ENCODE measurements at places on chromosomes 1 and 21.

- DNase-seq, result no peak
Observed at GRCh38 chr1:40257313-40257687, 736 bp upstream of the ZMPSTE24 start.

DNA sequence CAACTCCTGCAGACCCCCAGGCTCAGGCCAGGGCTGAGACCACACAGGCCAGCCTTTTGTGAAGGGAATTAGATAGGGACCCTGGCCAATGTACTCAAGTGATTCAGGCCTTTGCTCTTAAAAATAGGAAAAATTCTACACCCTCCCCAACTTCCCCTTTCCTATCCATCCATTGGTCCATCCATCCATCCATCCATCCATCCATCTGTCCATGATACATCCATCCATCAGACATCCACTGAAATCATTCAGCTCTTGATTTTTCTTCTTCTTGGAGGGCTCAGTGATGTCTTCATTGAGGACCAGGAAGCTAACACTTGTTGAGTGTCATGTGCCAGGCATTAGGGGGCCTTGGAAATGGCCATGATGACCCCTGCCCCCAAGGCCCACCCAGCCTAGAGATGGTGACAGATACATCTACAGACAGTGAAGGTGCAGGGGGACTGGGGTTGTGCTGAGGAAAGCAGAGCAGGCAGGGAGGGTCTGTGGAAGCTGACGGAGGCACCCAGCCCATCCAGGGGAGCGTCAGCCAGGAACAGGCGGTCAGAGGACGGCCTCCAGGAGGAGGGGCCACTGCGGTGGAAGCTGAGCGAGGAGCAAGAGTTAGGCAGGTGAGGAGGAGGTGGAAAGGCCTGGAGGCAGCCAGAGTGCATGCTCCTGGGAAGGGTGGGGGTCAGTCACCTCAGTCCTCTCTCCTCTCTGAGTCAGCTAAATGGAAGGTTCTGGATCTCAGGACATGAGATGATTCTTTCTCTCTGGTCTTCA, 81.9 kb downstream of the EPHB2 start:
- no peak for DNase-seq

GRCh38 chr1:171844381-171844780, 3.1 kb downstream of the DNM3 start:
- DNase-seq, result no peak

GRCh38 chr1:48659801-48660200, 116.9 kb downstream of the BEND5 start:
- no peak for DNase-seq

DNA sequence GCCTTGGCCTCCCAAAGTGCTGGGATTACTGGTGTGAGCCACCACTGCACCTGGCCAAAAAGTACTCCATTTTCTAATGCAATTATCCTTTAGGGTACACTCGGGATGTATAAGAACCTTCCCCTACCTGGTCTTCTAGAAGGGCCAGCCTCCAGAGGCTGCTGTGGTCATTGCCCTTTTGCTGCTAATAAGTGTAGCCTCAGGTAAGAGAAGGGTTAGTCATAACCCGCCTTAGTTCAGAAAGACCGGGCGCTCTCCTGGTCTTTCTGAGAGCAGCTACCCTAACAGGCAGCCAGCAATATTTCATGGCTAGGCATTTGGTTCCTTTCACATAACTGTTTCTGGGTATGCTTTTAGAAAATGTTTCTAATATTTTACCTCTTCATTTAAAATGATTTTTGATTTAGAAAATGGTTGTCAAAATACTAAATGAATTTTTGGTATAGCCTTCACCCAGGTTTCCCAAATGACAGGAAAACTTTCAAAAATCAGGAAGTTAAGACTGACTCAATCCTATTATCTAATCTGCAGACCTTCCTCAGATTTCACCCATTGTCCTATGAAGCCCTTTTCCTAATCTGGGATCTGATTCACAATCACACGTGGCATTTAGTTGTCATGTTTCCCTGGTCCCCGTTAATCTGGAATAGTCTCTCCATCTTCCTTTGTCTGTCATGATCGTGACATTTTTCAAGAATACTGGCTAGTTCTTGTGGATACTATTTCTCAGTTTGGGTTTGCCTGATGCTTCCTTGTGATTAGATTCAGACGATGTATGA, 479.0 kb downstream of the SIPA1L2 start:
- no peak for DNase-seq

DNA sequence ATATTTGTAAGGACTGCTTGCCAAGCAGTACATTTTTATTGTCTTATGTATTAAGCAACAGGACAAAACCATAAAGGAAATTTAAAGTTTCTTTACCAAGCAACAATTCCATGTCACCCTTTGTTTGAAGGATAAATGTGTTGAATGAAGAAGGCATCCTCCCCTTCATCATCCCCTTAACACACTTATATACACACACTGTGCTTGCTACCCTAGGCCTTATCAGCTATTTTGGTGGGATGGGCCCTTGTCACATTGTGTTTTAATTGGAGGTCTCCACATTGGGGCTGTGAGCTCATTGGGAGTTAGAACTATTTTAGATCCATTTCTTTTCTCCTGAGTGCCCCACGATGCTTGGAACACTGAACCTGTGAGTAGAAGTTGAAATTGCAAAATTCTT, 1.9 kb downstream of the VANGL1 start:
- DNase-seq, result no peak

DNA sequence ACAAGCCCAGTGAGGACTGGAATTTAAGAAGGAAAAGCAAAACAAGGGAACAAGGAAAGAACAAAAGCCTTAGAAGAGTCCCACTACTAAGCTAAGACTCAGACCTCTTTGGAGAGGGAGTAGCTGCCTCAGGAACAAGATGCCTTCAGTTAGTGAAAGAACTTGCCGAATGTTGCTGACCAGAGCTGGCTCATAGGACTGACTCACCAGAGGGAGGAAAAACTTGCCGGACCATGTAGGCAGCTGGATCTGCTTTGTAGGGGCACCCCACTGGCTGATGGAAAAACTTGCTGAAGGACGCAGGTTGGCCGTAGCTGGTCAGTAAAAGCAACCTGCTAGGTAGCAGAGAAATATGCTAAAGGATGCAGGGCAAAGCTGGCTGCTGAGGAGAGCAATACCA, 15.3 kb upstream of the ZSWIM5 start:
- no peak for DNase-seq

DNA sequence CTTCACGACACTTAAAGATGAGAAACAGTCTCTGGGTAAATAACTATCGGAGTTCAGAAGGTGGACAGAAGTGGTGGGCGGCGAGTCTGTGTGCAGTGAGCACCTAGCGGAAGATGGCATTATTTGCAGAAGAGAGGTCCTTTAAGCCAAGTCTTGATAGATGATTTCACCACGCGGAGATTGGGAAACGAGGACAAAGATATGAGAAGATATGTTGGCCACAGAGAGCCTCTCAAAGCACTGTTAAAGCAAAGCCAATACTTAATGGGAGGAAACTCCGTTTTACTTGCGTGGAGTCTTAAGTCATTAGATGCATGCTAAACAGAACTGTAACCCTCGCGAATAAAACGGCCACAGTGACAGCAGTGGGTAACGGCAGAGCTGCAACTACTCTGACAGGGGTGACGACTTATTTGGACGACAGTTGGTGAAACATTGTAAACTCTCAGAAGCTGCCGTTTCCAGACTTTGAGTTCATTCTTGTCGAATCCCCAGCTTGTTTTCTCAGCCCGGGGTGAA, 577 bp upstream of the CEP350 start:
- no peak for DNase-seq

- DNase-seq, result peak; percentile 92
Observed at GRCh38 chr1:153608742-153609584, 4.0 kb downstream of the S100A16 start.

GRCh38 chr1:182990413-182991144, 32.6 kb upstream of the LAMC1 start:
- DNase-seq, result no peak

DNA sequence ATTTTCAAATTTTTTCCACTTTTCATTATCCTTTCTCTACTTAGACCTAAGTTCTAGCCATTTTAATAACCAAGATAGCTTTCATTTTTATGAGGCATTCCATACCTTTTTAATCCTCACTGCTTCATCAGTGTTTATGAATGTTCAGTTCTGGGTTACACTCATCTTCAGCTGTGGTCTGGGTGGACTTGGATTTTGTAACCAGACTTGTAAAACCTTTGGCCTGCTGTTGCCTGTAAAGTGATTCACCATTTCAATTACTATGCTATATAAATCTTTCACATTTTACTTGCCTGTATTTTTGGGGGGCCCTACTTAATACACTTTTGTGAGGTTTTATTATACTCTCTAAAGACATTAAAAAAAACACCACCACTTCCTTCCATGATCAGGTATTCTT, 46.2 kb downstream of the USP25 start:
- no peak for DNase-seq

- DNase-seq, result no peak
Observed at GRCh38 chr1:162135271-162135775, 65.8 kb downstream of the NOS1AP start.

GRCh38 chr1:25873120-25873519, 2.4 kb downstream of the PAQR7 start:
- DNase-seq, result no peak

DNA sequence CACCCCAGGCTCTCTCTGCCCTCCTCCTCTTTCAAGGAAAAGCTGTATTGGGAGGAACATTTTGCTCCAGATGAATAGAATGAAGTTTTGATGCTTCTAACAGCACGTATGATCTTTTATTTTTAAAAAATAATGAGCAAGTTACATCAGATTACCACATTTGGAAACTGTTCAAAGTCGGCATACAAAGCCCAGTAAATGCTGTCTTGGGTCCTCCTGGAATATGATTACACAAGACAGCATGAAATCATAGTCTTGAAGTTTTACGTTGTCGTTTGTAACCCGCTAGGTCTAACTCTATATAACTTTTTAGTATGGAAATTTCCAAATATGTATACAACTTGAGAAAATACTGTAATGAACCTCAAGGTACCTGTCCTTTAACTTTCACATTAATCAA, 385.6 kb downstream of the HLX start:
- DNase-seq, result no peak
